ENCODE measurements at places on chromosomes 13 and 19.

DNA sequence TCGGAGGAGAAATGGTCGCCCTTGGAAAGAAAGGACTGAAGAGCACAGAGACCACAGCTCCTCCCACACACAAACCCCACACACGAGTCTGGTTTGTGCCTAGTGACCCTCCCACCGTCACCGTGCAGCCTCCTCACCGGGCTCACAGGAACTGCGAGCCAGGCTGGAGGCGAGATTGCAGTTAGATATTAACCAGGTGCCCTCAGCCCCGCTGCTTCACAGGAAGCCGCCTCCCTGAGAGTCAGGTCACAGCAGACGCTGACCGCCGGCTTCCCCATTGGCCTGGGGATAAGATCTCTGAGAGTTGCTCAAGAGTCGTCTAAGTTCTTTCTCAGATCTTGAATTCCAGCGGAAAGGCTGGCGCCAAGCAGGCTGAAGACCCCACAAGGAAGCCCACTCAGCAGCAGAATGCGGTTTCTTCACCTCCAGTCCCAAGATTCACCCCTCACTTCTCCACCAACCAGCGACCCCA, 870 bp downstream of the ZNF44 start:
- peak; percentile 54 for DNase-seq

- no peak for DNase-seq
Observed at GRCh38 chr13:50401721-50402465, 386.6 kb downstream of the KCNRG start.

GRCh38 chr19:46975925-46976782, 43.5 kb upstream of the NPAS1 start:
- no peak for DNase-seq

DNA sequence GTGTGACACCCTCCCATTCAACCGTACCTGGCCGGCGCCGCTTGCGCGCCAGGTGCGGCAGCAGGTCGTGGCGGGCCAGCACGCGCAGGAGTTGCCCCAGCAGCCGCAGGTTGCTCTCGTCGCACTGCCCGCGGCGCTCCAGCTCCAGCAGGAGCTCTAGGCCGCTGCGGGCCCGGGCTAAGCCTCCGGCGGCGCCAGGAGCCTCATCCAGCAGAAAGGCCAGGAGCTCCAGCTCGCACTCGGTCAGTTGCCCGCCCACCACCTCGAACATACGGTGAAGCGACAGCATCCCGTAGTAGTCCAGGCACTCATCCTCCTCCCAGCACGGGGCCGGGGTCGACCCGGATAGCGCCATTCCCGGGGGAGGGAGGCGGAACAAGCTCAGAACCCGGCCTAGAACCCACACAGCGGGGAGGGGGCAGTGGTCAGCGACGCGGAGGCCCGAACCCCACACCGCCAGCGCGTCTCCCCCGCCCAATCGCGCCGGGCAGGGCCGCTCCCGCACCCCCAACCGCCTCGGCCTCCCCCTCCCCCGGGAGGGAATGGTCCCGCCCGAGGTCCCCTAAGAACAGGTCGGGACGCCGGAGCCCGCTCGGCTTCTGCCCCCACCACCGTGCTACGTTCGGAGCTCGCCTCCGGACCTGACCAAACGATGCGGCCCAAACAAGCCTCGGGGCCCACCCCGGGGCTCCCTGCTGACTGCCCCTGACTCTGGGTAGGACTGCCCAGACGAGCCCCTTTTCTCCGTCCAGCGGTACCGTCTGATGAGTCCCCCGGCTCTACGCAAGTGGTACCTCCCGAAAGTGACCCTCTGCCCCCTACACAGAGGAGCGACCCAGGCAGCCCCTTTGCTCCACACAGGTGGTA, 591 bp downstream of the DEDD2 start:
- no peak for DNase-seq

DNA sequence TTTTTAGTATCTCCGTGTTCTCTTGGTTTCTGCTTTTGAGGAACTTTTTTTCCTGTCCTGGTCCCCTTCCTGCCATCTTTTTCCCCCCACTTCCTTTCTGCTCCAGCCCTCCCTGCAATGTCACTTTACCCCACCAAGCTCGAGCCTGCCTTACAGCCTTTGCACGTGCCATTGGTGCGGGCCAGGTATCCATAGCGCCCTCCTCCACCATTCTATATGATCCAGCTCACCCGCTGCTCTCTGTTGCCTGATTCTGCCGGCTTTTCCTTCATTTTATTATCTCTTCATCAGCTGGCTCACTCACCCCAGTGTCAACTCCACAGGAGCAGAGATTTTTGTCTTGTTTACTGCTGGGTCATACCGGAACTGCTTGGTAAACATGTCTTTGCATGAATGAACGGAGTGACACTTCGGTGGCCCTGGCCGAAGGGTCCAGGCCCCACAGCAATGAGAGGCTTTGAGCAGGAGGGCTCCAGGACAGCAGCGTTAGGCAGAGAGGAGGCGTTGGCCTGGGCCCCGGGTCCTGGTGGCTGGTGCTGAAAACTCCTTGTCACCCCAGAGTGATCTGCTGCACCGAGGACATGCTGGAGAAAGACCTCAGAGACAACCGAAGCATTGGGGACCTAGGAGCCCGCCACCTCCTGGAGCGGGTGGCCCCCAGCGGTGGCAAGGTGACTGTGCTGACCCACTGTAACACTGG, 1.2 kb downstream of the MRI1 start:
- DNase-seq: no peak

- no peak for DNase-seq
Observed at GRCh38 chr13:75812751-75813181, 176.6 kb downstream of the LMO7 start.

DNA sequence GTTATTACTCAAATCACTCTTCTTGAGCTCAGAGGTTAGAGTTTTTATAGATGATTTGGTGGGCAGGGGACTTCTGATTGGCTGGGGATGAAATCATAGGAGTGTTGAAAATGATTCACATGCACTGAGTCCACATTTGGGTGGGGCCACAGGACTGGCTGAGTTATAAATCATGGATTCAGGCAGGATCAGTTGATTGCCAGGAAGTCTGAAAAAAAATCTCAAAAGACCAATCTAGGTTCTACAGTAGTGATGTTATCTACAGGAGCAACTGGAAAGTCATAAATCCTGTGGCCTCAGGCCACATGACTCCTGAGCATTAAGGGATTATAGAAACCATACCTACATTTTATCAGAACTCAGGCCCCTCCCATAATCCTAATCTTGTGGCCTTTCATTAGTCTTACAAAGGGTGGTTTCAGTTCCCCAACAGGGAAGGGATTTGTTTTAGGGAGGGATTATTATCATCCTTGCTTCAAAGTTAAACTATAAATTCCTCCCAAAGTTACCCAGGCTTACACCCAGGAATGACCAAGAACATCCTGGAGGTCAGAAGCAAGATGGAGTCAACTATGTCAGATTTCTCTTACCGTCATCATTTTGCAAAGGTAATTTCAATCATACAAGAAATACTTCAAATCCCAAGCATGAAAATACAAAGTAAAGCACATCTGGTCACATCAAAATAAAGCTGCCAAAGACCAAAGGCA, 5.6 kb upstream of the CCDC70 start:
- no peak for DNase-seq

- no peak for DNase-seq
Observed at GRCh38 chr19:57537953-57538547, 10.9 kb downstream of the ZNF549 start.

DNA sequence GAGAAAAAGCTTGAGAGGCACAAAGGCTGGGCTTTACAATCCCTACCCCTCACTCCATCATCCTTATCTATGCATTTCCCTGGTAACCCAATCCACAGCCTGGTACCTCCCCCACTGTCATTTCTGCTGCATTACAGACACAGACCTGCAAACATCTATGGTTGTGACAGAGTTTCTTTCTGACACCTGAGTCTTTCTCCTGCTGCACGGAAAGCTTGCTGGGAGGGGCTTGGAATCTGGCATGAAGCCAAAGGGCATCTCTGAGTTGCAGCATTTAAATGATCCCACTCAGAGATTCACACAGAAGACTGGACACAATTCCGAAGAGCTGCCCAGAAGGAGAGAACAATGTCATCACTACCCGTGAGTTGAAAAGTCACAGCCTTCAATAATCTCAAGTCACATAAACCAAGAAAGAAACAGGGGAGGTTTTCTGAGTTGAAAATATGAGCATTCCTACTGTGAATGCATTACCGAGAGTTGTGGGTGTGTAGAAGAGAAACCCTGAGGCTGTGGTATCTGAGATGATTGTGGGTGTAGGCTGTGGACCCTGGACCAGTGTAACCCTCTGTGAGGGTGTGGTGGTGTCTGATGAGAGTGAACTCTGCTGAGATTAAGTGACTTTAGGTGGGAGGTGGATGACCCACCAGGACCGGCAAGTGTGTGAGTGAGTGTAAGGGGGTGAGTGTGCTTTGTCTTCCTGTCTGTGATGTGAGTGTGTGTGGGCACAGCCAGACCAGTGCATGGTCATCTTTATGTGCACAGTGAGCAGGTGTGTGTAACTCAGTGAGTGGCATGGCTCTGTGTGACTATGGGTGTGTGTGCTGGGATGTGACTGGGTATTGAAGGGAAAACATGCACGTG, at the start of gene LGALS14:
TSS of gene LGALS14 (plus strand) at position 301 of the 864 bp plus-strand sequence. CDS start at position 349, 48 bp downstream.
- no peak for DNase-seq

- DNase-seq: no peak
Observed at GRCh38 chr13:42405665-42406390, 133.9 kb downstream of the AKAP11 start.

GRCh38 chr19:29264897-29265296, 51.9 kb upstream of the UQCRFS1 start:
- DNase-seq: no peak

DNA sequence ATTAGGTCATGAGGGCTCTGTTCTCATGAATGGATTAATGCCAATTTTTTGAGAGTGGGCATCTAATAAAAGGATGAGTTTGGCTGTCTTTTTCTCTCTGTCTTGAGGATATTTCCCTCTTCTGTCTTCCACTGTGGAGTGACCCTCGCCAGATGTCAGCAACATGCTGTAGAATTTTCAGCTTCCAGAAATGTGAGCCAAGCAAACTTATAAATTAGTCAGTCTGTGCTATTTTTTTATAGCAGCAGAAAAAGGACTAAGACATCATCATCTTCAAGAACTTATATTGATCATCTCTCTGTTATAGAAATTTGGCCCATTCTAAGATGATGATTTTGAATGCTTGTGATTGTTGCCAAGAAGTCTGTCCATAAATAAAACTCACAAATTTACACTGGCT, 431.4 kb downstream of the FGF9 start:
- no peak for DNase-seq

GRCh38 chr19:29526730-29527499, 1.1 kb downstream of the VSTM2B start:
- DNase-seq: no peak

DNA sequence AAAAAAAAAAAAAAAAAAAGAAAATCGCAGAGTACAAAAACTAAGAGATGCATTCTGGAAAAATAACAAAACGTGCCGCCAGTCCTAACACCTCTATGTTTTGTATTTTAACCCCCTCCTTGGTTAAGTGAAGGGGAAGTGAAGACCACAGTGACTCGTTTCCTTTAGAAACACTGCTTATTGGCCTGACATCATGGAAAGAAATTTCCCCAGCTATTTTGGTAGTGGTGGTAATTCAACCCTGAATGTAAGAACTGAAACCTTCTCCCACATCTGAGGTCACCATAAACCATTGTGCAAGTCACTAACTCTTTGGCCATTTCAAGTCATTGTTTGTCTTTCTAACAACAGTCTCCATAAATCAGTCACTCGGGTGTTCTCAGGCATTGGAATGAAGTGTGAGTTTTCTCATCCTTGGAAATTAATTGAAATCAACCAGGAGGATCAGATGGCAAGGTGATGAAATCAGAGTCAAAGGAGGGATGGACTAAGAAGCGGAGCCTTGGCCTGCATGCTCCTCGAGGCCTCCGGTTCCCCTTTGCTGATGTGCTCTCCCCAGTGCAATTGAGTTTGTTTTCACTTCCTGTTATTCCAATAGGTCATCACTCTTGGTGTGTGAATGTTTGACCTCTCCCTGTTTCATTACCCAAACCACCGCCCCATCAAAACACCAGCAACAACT, 443.9 kb downstream of the FGF9 start:
- DNase-seq: peak; percentile 74

GRCh38 chr13:112622375-112622774, 34.4 kb upstream of the TUBGCP3 start:
- no peak for DNase-seq

- no peak for DNase-seq
Observed at GRCh38 chr13:113883314-113883811, 19.5 kb upstream of the GAS6 start.

GRCh38 chr13:98575009-98575903, 1.7 kb downstream of the STK24 start:
- DNase-seq: no peak

DNA sequence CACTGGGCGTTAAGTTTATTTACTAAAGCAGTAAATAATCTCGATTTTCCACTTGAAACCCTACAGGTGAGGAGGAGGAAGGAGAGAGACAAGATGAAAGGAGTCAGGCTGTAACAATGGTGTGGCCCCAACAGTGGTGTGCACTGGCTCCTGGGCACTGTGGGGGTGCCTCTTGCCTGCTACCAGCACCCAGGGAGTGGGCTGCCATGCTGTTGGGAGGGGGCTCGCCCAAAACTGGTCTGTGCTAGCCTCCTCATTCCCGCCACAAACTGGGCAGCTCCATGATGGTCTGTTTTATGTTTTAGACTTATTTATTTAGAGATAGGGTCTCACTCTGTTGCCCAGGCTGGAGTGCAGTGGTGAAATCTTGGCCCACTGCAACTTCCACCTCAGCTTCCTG, 49.8 kb upstream of the SLC7A9 start:
- DNase-seq: no peak

DNA sequence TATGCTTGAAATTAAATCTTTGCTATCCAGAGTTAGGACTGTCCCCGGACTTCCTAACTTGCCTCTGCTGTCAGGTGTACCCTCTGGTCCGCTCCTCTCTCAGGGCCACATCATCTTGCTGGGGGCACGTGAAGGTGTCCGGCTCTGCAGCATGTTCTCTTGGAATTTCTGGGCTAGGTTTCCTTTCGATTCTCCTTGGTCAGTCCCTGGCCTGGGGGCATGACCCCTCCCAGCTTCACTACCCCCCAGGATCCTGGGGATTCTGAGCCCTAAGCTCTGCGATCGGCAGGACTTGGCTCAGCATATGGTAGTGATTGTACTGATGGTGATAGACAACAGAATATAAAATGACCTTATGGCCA, 5.1 kb upstream of the GPI start:
- no peak for DNase-seq

- no peak for DNase-seq
Observed at GRCh38 chr19:43438291-43439031, 23.8 kb downstream of the TEX101 start.

- DNase-seq: no peak
Observed at GRCh38 chr13:67635754-67636153, 405.6 kb upstream of the PCDH9 start.

DNA sequence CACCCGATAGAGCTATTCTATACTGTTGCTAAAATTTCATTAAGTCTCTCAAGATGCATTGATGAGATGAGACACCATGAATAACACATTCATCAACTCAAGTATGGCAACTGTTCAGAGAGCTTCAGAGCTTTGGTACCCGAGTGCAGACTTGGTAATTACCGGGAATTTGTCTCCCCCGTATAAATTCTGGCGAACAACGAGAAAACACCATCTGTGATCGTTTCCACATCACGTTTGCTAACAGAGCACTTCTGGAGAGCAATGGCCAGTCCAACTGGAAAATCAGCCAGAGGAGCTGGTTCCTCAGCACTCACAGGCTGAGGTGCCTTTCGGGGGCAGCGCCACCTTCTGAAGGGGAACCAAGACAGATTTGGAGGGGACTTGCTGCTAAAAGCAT, 40.2 kb downstream of the SUGP2 start:
- no peak for DNase-seq
